IMR-90 (cell line): ENCODE measurements at places on chromosomes 4 and X. TPM values are rescaled to one million over a fixed set of nuclear protein-coding genes. Genes with fewer than 3 reads are reported as not detected.

GRCh38 chr4:12701384-12701783 is 782.8 kb downstream of the RAB28 start:
- DNase-seq = no peak

- DNase-seq = no peak
Measured at GRCh38 chrX:154032653-154033052, 13.0 kb upstream of the IRAK1 start.

- DNase-seq = peak; percentile 62
Measured at GRCh38 chr4:175536852-175537453, 275.1 kb downstream of the GPM6A start.

- DNase-seq = peak; percentile 80
Measured at GRCh38 chr4:15402146-15402545, 25.7 kb upstream of the C1QTNF7 start.

COL4A6 gene
- 0.28 and 0.36 TPM in 2 replicates for total RNA-seq

DNA sequence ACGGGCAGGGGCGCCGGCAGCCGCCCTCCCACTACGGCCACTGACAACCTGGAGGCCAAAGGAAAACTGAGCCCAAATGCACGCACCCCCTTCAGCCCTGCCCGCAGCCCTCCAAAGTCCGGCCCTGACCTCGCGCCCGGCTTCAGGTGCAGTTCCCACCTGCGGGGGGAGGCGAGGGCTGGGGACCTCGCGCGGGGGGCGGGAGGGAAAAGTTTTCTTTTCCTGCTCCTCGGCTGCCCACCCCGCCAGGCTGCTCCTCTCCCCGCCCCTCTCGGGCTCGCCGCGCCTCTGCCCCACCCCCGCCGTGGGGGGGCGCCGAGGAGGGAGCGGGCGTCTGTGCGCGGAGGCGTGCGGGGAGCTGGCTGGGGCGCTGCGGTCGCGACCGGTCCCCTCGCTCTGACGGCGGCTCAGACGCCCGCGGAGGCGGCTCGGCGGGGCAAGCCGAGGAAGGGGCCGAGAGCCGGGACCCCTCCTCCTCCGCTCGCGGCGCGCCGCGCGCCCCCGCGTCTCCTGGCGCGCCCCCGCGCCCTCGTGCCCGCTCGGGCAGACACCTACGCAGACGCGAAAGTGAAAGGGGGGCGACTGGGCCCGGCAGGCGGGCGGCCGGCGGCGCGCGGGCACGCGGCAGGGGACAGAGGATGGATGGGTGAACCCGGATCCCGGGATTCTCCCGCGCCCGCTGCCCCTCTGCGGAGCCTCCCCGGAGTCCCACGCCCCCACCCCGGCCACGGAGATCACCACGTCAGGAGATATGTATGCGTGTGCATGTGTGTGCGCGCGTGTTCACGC is 3.1 kb upstream of the NR3C2 start:
- DNase-seq = no peak

DNA sequence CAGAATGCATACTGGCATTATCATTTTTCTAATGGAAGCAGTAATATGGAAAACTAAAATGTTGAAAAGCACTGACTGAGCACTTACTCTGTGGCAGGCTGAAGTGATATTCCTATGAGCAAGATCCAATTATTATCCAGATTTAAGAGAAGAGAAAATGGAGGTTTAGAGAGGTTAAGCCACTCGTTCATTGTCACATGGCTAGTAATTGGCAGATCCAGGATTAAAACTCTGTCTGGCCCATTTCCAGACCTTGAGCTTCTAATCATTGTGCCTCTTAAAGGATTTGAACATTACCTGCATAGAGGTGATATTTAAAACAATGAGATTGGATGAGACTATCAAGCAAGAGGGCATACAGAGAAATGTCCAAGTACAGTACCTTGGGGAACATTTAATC is 80.6 kb downstream of the MFAP3L start:
- no peak for DNase-seq

DNA sequence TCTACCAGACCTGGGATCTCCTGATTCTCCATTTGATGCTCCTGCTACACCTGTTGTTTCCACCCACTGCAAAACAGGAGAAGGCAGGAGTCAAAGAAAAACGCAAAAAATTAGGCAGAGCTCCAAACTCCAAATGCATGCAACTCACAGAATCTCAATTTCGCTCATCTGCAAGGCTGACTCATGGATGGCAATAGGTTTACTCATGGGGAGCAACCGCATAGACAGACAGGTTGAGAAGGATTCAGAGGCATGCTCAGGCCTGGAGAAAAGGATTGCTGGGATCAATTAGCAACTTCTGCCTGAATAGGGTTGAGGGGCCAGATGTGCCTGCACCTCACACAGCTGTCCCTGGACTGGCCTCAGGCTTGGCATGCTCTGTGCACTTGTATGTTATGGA is 231.0 kb downstream of the LDB2 start:
- DNase-seq = peak; percentile 95

- DNase-seq = no peak
Measured at GRCh38 chr4:105305019-105305836, 158.6 kb downstream of the TET2 start.
